ENCODE measurements at places on chromosomes 5 and 9. TPM values are rescaled to one million over a fixed set of nuclear protein-coding genes. Genes with fewer than 3 reads are reported as not detected.

DNA sequence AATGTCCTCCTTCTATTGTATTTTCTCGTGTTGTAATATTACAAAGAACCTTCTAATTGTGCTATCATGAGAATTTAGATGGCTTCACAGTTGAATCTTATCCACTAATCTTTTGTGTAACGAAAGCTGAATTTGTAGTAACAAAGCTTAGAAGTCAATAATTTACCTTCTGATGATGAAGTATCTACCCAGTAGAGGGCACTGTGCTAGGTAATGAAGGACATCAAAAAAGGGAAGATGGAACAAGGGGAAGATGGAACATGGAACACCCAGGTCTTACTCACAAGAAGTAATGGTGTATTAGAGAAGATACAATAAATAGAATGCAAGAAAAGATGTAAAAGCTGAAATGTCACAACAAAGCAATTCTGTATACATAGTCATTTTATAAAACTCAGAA, 131.0 kb upstream of the CCNG1 start:
- DNase-seq, result no peak
- H3K27me3 ChIP-seq, result no peaks in the 10 kb centered on the region
- no peaks in the 10 kb centered on the region for H3K36me3 ChIP-seq
- H3K4me3 ChIP-seq, result no peak overlapping the region
- no peak overlapping the region for H3K27ac ChIP-seq

- DNase-seq, result no peak
- H3K27ac ChIP-seq, result no peak overlapping the region
- H3K27me3 ChIP-seq, result no peaks in the 10 kb centered on the region
- H3K36me3 ChIP-seq, result no peaks in the 10 kb centered on the region
- no peak overlapping the region for H3K4me3 ChIP-seq
- peaks cover 4% of the 10 kb centered on the region for H3K4me1 ChIP-seq
These were observed 125.1 kb downstream of the SUSD1 start for GRCh38 chr9:112049811-112050516.

DNA sequence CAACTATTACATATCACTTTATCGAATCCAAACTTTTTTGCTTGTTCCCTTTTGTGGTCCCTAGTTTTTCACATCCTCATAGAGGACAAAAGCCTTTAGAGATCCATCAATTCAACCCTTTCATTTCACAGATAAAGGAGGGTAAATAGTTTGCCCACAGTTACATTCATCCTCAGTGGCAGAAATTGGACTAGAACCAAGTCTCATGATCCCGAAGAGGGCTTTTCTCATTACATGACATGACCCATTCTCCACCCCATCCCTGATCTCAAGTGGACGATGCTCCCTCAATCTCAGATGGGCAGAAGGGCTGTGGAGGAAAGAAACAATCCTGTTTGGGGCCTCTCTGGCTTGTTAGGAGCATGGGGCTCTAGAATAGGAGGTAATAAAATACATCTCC, 23.1 kb downstream of the TICAM2 start:
- no peak for DNase-seq
- no peak overlapping the region for H3K27ac ChIP-seq
- peaks cover 7% of the 10 kb centered on the region for H3K4me1 ChIP-seq
- H3K36me3 ChIP-seq, result no peaks in the 10 kb centered on the region
- H3K4me3 ChIP-seq, result no peak overlapping the region

DNA sequence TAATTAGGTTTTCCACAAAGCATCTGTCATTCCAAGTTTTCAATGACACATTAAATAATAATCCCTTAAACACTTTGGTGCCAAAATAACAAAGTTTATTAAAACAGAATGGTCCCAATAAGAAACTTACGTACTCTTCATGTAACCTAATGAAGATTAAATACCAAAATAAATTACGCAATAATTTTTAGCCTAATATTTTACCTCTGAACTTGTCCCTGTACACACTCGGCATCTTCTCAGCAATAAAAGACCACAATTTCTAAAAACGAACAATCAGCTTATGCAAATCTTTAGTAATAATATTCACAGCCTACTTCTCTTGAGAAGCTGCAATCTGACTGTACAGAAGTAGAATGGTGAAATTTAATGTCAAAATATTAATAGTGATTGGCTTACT, 163.6 kb downstream of the ZDHHC21 start:
- H3K4me1 ChIP-seq, result peaks cover 11% of the 10 kb centered on the region
- DNase-seq, result no peak
- H3K27ac ChIP-seq, result no peak overlapping the region
- H3K27me3 ChIP-seq, result peaks cover 1% of the 10 kb centered on the region

DNA sequence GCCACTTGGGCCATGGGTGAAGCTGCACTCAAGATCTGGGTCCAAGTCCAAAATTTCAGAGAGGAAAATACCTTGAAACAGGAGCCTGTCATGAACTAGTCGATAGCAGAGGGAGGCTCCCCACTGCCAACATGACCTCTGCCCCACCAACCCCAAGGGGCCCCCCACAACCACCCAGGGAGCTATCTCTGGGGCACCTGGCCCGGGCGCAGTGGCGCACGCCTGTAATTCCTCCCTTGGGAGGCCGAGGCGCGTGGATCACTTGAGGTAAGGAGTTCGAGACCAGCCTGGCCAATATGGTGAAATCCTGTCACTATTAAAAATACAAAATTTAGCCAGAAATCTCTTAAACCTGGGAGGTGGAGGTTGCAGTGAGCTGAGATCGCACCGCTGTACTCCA, 20.1 kb upstream of the HMCN2 start:
- no peak overlapping the region for H3K27ac ChIP-seq
- H3K36me3 ChIP-seq, result no peaks in the 10 kb centered on the region
- peaks cover 10% of the 10 kb centered on the region for H3K4me1 ChIP-seq
- no peak overlapping the region for H3K4me3 ChIP-seq
- DNase-seq, result no peak

DNA sequence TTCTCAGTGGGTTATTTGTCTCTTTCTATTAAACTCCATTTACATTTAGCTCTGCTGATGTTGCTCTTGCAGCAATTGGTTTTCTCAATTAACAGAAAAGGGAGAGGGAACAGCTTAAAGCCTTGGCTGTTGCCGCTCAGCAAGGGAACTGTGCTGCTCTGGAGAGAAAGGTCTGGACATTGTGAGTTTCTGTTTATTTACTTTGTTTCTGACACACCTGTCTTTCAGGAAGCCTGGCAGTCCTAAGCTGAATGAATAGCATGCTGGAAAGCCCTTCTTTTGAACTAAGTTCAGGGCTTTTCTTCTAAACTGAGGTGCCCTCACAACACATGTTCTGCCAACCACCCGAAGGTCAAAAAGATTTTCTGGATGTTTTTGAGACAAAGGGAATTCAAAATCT, 491.9 kb downstream of the PDE4D start:
- no peak overlapping the region for H3K4me3 ChIP-seq
- no peaks in the 10 kb centered on the region for H3K4me1 ChIP-seq

GRCh38 chr5:54672871-54673270, 155.3 kb downstream of the SNX18 start:
- H3K27me3 ChIP-seq, result peaks cover 4% of the 10 kb centered on the region
- H3K4me3 ChIP-seq, result no peak overlapping the region

DNA sequence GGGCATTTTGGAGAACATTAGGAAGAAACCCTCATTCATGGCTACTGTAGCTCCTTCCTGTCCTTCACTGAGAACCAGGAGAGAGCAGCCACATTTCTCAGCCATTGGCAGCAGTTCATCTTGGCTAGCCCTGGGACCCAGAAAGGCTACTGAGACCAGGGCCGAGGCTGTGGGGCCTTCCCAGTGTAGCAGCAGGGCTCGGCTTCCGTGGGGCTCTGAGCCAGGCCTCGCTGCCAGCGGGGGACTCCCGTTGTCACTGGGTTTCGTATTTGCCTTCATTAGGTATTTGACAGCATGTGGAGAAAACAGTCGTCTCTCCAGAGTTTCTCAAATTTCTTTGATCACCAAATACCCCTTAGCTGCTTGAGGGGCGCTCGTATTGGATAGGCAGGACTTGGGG, 37.3 kb upstream of the PRDM12 start:
- peaks cover 47% of the 10 kb centered on the region for H3K36me3 ChIP-seq
- H3K4me3 ChIP-seq, result no peak overlapping the region
- H3K27me3 ChIP-seq, result peaks cover 2% of the 10 kb centered on the region
- DNase-seq, result no peak

DNA sequence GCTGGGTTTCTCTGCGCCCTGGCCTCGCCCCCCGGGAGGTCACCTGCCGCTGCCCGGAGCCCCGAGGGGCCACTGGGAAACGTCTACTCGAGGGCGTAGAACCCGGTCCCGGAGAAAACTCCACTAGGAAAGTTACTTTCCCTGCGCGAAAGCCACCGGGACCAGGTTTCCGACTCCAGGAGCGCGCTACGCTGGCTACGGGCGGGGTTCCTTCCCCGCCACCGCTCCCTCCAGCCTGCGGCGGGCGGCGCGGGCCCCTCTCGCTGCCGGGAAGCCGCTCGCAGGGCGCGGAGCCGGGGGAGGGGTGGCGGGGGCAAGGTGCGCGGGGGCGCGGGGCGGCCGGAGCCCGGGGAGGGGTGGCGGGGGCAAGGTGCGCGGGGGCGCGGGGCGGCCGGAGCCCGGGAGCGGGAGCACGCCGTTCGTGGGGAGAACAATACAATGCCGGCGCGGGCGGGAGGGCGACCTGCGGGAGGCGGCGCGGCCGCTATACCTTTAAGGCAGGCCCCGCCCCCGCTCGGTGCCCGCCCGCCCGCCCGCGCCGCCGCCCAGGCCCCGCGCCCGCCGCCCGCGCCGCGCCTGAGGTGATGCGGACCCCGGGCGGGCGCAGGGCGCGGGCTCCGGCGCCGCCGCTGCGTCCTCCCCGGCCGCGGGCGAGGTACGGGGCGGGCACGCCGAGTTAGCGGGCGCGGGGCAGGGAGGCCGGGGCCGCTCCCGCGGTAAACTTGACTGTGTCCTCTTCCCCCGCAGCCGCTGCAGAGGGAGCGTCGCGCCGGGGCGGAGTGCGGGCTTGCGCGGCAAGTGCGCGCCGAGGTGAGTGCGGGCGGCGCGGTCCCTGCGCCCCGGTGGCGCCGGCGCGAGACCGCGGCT, 278.1 kb downstream of the AOPEP start:
- no peak overlapping the region for H3K27ac ChIP-seq
- H3K36me3 ChIP-seq, result no peaks in the 10 kb centered on the region
- H3K27me3 ChIP-seq, result peaks cover 2% of the 10 kb centered on the region
- H3K4me3 ChIP-seq, result peak overlapping the region; percentile 94

DNA sequence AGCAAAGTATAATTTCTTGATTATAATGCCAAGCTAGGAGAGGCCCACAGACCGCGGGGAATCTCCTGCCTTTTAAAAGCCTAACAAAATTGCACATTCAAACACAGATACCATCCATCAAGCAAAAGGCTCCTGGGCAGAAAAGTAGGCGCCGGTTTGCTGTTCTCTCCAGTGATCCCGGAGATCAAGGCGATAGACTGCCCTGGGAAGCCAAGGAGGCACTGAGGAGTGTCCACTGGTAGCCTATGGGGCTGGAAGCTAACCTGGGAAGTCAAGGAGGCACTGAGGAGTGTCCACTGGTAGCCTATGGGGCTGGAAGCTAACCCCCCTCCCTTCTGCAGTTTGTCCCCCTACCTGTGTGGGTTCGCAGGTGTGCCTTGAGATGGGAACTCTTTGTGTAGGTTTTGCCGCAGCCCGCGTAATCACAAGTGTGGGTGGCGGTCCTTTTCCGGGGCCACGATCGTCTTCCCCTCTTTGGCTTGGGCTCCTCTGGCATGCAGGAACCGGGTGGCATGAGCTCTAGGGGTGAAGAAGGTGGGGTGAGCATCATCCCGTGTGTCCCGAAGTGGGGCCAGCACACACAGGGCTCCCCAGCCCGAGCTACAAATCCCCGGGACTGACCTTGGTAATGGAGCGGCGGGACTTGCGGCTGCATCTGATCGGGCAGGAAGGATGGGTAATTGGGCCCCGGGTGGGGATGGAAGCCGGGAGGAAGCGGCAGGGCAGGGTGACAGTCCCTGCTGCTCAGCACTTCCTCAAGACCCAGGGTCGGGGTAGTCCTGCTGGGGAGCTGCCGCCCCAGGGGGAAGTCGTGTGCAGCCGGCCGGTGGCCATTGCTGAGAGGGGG, 2.7 kb downstream of the KLF4 start:
- peaks cover 13% of the 10 kb centered on the region for H3K4me1 ChIP-seq
- peaks cover 30% of the 10 kb centered on the region for H3K27me3 ChIP-seq
- H3K36me3 ChIP-seq, result no peaks in the 10 kb centered on the region
- H3K27ac ChIP-seq, result no peak overlapping the region

- no peaks in the 10 kb centered on the region for H3K4me1 ChIP-seq
- H3K27ac ChIP-seq, result peak overlapping the region; percentile 36
- peaks cover 23% of the 10 kb centered on the region for H3K36me3 ChIP-seq
These were observed 41.3 kb upstream of the LPCAT1 start for GRCh38 chr5:1564824-1565736.

DNA sequence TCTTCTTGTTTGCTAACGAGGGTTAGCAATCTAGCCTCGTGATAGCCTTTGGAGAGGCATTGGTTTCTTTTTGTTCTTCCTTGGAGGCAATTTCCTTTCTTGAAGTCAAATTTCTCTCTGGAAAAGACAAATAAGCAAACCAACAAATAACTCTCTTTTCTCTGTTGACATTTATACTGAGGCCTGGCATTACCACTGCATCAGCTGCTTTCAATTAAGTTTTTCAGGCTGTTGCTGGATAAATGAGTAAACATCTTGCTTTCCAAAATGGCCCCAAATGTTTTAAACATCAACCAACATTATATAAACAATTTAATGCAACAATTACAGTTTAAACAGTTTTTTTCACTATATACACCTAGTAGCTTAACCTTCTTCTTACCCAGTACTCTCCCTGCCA, 264.4 kb downstream of the HTR1A start:
- no peak overlapping the region for H3K27ac ChIP-seq
- no peak overlapping the region for H3K4me3 ChIP-seq
- DNase-seq, result no peak
- H3K36me3 ChIP-seq, result no peaks in the 10 kb centered on the region
- H3K4me1 ChIP-seq, result no peaks in the 10 kb centered on the region
- H3K27me3 ChIP-seq, result no peaks in the 10 kb centered on the region

Gene CDC20B
- total RNA-seq, result not detected

Gene FAXDC2
- total RNA-seq, result 9.3 TPM

Gene SETX
- 169 TPM for total RNA-seq

Gene SUSD1
- 5.7 TPM for total RNA-seq

Gene CCT5
- 244 TPM for total RNA-seq

Gene RLN2
- 1.4 TPM for total RNA-seq

Gene SQSTM1
- 82.2 TPM for total RNA-seq

Gene SNCAIP
- 254 TPM for total RNA-seq

Gene TJP2
- total RNA-seq, result 198 TPM

Gene TAF11L11
- not detected for total RNA-seq

Gene ZNF454
- total RNA-seq, result 0.15 TPM

Gene FAM81B
- 1.2 TPM for total RNA-seq

All from endothelial cell (in vitro differentiated cells).